ENCODE measurements at places on chromosomes 13 and 19.

DNA sequence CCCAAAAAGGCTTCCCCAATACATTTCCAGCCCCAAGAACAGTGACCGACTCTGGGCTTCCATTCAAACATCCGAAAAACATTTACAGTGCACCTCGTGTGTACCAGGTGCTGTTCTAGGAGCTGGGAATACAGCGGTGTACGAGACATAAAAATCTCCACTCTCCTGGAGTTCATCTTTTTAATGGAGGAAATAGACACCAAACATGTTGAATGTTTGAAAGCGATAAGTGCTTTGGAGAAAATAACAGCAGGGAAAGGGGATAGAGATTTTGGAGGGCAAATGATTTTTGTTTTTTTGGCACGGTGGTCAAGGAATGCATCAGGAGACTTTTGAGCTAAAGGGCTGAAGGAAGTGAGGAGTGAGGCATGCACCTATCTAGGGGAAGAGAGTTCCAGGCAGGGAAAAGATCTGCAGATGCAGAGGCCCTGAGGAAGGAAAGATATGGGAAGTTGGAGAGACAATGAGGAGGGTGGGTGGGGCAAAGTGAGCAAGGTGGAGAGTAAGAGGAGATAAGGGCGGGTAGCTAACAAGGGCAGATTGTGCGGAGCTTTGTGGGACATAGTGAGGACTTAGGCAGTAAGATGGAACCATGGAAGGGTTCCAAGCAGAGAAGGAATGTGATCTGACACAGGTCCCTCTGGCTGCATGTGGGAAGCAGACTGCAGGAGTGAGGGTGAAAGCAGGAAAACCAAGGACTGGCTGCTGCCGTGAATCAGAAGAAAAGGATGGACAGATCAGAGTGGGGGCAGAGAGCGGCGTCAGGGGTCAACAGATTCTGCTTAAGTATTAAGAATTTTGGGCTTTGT lies 703 bp upstream of the FBL start:
- DNase-seq = no peak

DNA sequence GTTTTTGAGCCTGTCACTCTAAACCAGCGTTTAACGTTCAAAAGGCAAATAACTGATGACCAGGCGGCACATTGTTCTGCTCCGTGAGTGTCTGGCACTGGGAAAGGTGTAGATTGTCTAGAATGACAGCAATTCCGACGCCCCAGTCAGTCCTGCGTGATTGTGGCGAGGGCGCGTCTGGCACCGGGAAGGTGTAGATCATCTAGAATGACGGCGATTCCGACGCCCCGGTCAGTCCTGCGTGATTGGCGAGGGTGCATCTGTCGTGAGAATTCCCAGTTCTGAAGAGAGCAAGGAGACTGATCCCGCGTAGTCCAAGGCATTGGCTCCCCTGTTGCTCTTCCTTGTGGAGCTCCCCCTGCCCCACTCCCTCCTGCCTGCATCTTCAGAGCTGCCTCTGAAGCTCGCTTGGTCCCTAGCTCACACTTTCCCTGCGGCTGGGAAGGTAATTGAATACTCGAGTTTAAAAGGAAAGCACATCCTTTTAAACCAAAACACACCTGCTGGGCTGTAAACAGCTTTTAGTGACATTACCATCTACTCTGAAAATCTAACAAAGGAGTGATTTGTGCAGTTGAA lies 26.1 kb upstream of the NDUFS7 start:
- peak; percentile 67 for DNase-seq

GRCh38 chr13:34842466-34842865 lies 99.6 kb upstream of the NBEA start:
- no peak for DNase-seq

DNA sequence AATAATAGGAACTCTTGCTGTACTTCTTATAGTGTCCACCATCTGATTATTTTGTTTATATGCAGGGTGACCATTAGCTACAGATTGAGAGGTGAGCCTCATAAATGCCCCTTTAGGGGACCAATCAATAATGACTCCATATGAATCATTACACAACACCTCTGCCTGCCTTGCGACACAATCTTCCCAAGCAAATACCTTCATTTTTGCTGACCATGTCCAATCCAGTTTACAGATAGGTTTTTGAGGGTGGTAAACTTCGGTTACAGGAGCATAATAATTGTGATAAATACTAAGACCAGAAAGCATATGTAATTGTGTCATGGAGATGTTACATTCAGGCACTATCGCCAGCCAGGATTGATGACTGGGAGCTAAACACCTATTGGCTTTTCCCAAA lies 23.6 kb upstream of the IL17D start:
- no peak for DNase-seq

GRCh38 chr19:4584670-4585460 lies 25.4 kb upstream of the SEMA6B start:
- DNase-seq = no peak

DNA sequence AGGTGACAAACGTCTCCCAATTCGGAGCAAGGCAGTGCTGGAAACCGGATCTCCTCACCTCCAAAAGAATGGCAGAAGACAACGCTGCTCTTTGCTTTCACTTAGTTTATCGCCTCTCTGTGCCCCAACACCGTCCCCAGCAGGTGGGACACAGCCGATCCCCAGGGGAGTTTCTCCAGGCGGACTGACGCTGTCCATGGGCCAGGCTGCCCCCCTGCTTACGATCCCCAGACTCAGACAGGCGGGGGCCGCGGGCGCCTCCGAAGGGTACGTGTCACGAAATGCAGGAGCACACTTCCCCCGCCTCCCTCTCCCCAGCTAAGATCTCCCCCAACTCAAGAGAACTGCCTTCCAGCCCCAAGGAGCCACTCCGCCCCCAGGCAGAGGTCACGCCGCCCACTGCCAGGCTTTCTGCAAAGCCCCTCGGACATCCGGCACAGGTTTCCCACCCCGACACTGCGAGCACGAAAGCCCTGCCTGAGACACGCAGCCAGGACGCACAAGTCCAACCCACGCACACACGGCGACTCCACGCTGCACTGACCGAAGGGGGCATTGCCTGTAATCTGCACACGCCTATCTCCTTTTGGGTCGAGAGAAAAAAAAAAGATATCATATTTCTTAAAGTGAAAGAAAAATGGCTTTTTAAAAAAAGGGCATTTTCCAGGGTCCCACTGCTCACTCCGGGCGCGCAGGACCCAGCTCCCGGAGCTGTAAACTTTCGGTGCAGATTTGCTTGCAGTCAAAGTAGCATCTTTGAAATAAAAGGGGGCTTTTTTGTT lies 2.0 kb downstream of the SPRY2 start:
- no peak for DNase-seq

GRCh38 chr13:105655046-105655445 lies 880.4 kb downstream of the EFNB2 start:
- no peak for DNase-seq

DNA sequence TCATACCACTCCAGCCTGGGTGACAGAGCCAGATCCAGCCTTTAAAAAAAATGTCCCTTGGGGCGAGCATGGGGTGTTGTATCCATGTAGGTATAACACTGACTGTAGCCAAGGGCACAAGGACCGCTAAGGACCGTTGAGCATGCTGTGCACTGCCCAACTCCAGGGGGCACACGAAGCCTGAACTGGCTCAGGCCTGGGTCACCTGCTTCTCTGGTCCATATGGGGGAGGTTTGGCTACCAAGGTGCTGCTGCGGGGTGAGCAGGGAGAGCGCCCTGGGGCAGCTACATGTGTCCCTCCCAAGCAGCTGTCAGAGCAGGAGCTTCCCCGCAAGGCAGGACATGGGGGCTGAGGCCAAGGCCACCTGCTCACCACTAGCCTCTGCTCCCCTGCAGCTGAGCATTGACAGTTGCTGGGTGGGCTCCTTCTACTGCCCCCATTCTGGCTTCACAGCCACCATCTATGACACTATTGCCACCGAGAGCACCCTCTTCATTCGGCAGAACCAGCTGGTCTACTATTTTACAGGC lies 16.3 kb downstream of the CATSPERG start:
- no peak for DNase-seq

Data from NT2/D1 (cell line).